ENCODE measurements at places on chromosomes 11 and 22. TPM values are rescaled to one million over a fixed set of nuclear protein-coding genes. Genes with fewer than 3 reads are reported as not detected.

Gene ASCL2
- total RNA-seq, result 0.31 TPM

Gene RFPL1
- not detected for total RNA-seq

Gene RANBP1
- 109 TPM for total RNA-seq

Gene TPBGL
- not detected for total RNA-seq

Gene C1QTNF4
- 19.7 TPM for total RNA-seq

Gene TBC1D10A
- 13.1 TPM for total RNA-seq

Gene PHF21B
- 38.5 TPM for total RNA-seq

Gene PARVB
- 7.2 TPM for total RNA-seq

Gene DEUP1
- 0.31 TPM for total RNA-seq

Measured in parietal lobe (tissue), 2 donors.